ENCODE measurements at places on chromosomes 16 and 17.

GRCh38 chr16:13109171-13109570, 207.8 kb downstream of the SHISA9 start:
- no peak for DNase-seq

DNA sequence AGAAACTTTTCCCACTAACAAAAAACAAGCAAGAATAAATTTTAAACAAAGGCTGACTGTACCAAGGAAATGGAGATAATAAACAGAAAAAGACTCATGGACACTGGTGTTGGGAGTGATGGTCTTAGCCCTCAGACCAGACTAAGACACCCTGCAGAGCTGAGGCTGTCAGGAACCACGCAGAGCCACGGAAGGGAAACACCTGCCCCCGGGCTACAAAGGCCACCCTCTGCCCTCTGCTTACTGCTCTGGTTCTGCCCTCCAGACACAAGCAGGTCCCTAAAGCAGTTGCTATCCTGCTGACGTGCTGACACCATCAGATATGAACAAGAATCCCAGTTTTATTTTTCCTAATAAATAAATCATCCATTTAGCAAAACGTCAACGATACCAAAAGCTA, 80.0 kb downstream of the ANKRD11 start:
- DNase-seq = no peak

DNA sequence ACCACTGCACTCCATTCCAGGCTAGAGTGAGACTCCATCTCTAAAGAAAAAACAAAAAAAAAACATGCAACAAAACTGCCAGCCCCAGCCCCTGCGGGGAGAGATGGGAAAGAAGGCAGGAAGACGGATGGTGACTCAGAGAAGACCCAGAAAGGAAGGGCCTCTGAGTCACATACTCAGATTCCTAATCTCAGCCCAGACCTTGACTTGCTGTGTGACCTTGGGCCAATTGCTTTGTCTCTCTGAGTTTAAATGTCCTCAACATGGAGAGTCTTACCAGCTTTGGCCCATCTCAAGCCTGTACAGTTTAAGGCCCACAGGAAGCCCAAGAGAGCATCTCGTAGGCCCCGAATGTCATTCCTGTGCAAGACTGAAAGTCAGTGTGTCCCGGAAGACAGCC, 86.5 kb upstream of the LHX1 start:
- peak; percentile 92 for DNase-seq

- peak; percentile 2 for DNase-seq
These were observed 260.8 kb upstream of the PSMD7 start for GRCh38 chr16:74035816-74036215.

DNA sequence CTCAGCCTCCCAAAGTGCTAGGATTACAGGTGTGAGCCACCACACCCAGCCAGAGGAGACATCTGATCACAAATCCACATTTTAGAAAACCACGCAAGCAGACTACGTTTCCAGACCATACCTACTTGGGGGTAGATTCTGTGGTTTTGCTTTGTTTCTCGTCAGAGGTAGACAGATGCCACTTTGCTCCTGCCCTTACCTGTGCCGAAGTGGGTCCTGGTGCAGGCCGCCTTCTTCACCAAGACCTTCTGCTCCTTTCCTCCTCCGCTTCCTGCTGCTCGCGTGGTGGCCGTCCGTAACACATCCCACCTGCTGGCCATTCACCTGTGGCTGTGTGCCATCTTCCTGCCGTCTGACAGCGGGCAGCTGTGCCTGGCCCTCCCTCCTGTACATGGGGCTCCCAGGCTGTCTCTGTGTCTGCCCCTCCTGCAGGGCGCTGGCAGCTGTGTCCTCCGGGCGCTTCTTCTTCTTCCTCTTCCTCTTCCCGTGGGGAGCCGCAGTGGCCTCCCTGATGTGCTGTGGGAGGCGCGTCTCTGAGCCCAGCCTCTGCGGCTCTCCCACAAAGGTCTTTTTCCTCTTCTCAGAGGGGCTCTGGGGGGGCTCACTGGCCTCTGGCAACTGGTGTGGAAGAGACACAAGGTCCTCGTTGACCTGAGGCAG, 21.2 kb upstream of the CYTH1 start:
- no peak for DNase-seq

GRCh38 chr16:719815-720446, 1.0 kb upstream of the ANTKMT start:
- DNase-seq = peak; percentile 33

DNA sequence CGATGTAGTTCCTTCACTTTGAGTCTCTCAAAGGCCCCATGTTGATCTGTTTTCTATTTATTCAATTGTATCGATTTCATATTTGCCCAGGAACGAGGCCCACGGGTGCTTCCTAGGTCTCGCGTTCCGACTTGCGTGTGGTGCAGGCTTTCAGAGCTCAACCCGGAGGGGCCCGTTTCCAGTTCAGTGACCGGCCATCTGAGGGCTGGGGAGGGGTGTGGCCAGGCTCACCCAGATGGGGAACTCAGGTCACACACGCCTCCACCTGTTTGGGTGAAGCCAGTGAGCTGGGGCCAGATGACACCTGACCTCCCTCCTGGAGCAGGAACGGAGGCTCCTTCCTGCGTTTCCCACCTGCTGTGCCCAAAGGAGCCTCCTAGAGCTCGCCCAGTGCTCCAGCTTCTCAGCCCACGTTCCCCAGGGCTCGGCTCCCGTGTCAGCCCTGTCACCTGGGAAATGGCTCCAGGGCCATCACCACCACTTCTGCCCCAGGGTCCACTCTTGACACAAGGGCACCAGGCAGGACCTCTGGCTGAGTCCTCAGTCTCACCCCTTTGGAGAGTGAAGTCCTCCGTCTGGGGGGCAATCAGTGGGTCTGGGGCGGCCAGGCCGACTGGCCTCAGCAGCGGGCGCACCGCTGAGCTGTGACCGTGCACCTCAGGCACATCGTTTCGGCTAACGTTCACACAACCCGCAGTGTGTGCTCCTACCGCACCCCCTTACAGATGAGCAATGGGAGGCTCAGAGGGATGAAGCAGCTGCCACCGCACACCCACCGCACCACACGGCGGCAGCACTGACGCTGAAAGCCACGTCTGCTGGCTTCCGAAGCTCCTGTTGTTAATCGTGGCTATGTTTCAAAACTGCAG, 18.0 kb downstream of the FOXF1 start:
- no peak for DNase-seq

DNA sequence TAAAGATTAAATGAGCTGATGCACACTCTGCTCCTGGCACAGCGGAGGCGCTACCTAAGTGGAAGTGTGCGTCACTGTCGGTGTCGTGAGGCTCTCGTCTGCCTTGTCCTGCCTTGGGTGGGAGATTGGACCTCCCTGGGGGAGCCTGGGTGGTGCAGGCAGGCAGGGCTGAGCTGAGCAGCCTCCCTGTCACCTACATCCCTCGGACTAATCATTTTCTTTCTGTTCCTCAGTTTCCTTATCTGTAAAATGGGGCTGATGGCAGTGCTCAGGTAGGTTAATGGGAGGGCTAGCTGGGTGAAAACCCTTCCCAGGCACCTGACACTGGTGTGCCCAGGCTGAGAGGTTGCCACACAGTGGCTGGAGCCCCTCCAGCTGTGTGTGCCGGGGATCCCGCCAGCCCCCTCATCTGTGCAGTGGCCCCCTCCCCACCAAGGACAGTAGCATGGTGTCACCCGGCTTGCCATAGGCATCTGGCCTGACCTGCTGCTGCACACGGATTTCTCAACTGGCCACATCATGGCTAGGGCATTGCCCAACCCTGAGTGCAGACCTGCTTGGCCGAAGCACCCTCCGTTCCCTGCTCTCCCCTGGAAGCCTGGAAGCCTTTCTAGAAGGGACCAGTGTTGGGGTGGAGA, 4.3 kb downstream of the ADCY7 start:
- no peak for DNase-seq

GRCh38 chr17:79046197-79046915, 22.4 kb downstream of the C1QTNF1 start:
- DNase-seq = no peak

Measured in EH (cell line).